ENCODE measurements at places on chromosomes 5 and 9. TPM values are rescaled to one million over a fixed set of nuclear protein-coding genes. Genes with fewer than 3 reads are reported as not detected.

GRCh38 chr9:82031538-82032280 is 43.1 kb downstream of the SPATA31D1 start:
- no peak overlapping the region for H3K4me3 ChIP-seq
- no peaks in the 10 kb centered on the region for H3K4me1 ChIP-seq
- H3K27me3 ChIP-seq: no peaks in the 10 kb centered on the region
- no peaks in the 10 kb centered on the region for H3K36me3 ChIP-seq
- H3K27ac ChIP-seq: no peak overlapping the region

DNA sequence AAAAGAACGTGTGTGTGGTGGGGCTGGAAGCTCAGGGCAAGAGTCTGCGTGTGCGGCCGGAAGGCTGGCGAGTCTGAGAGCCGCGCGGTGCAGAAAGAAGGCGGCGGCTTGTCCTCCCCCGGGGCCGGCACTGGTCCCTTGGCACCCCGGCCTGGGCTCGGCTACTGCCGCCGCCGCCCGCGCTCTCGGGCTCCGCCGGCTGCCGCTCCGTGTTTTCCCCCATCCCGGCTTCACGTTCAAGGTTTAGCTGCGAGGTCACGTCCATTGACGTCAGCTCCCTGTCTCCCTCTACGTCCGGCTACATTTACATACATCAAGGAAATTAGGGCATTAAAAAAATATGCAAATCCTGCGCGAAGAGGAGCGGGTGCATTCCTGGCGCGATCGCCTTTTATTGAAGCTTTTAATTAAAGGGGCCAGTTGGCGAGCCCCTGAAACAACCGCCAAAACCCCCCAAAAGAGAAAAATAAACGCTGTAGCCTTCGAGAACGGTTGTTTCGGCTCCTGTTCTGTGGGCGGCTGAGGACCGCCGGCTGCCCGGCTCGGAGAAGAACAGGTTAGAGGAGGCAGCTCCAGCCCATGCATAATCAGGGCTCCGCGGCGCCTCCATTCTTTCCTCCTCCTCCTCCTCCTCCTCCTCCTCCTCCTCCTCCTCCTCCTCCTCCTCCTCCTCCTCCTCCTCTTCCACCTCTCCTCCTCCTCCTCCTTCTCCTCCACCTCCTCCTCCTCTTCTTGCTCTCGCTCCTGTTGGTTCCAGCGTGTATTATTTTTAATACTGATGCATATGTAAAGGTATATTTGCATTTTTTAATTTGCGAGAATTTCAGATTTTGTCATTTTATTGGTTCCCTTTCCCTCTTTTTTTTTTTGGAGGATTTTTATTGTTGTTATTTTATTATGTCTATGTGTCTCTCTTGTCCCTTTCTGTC is 207.0 kb downstream of the MEF2C start:
- peak overlapping the region; percentile 30 for H3K4me3 ChIP-seq
- peaks cover 54% of the 10 kb centered on the region for H3K27me3 ChIP-seq
- no peaks in the 10 kb centered on the region for H3K4me1 ChIP-seq
- no peak overlapping the region for H3K27ac ChIP-seq

- H3K36me3 ChIP-seq: peaks cover 8% of the 10 kb centered on the region
- H3K4me1 ChIP-seq: no peaks in the 10 kb centered on the region
- DNase-seq: no peak
- no peaks in the 10 kb centered on the region for H3K27me3 ChIP-seq
Measured at GRCh38 chr5:94674490-94675382, 56.3 kb downstream of the SLF1 start.

- no peak for DNase-seq
- H3K27ac ChIP-seq: no peak overlapping the region
- H3K4me1 ChIP-seq: no peaks in the 10 kb centered on the region
- no peak overlapping the region for H3K4me3 ChIP-seq
Measured at GRCh38 chr9:106828965-106829364, 34.0 kb upstream of the ZNF462 start.

- H3K36me3 ChIP-seq: no peaks in the 10 kb centered on the region
- no peak overlapping the region for H3K27ac ChIP-seq
- peaks cover 5% of the 10 kb centered on the region for H3K4me1 ChIP-seq
- H3K4me3 ChIP-seq: no peak overlapping the region
- no peaks in the 10 kb centered on the region for H3K27me3 ChIP-seq
- DNase-seq: no peak
Measured at GRCh38 chr5:78288246-78288645, 6.3 kb downstream of the AP3B1 start.

GRCh38 chr5:134934202-134934601 is 29.3 kb downstream of the PCBD2 start:
- no peak for DNase-seq
- no peak overlapping the region for H3K27ac ChIP-seq
- no peaks in the 10 kb centered on the region for H3K4me1 ChIP-seq
- H3K4me3 ChIP-seq: no peak overlapping the region

Gene ITGA2
- 0.43 TPM for total RNA-seq

DNA sequence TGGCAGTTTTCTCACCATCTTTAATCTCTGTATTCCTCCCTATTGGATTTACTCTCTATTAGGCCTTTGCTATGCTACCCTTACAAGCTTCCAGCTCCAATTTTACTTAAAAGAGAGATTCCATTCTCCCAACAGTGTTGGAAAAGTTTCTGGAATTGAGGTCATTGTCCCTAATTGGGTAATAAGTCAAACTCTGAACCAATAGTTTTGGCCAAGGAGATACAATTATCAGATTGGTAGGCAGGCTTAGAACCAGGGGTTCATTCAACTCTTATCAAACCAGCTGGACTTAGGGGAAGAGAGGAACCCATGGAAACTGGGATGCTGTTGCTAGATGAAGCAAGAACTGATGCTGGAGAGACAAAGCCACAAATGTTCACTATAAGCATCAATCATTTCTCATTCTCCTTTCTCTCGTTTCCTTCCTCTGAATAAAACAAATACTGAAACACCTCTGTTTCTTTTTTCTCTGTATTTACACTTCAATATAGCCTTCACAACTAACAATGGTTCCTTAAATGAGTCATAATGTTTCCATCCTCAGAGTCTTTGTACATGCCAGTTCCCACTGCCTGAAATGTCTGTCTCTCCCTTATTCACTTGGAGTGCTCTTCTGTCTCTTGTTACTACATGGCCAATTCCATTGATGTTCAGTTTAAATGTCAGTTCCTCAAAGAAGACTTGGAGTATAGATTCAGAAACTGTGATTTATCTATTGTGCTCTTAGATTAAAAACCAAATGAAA is 587.3 kb downstream of the GABRG2 start:
- no peaks in the 10 kb centered on the region for H3K4me1 ChIP-seq
- no peaks in the 10 kb centered on the region for H3K36me3 ChIP-seq
- H3K27me3 ChIP-seq: no peaks in the 10 kb centered on the region

Gene SLC34A3
- total RNA-seq: not detected

DNA sequence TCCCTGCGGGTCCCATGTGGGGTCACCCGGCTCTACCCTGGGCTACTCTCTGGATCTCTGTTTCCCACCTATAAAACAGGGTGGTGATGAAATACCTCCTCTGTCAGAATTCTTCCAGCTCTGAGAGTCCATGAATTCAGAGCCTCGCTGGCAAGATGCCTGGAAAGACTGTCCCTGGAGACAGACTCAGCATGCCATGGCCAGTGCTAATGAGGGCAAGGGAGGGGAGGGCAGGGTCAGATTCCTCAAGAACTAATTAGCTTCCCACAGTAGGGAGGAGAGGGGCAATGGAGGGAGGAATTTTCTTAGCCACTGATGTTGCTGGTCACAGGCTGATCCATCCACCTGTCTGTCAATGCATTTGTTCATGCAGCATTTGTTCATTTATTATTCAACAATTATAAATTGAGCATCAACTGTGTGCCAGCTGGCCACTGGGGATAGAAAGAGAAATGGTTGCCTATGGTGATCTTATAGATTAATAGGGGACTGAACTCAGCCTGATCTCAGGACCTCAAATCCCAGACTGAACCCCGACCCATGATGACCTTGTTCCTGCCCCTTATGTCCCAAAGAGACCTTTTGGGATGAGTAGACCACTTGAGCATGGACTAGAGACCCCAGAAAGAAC is 4.7 kb downstream of the SYNPO start:
- H3K4me1 ChIP-seq: no peaks in the 10 kb centered on the region
- H3K36me3 ChIP-seq: no peaks in the 10 kb centered on the region
- no peak for DNase-seq
- no peak overlapping the region for H3K27ac ChIP-seq
- H3K27me3 ChIP-seq: no peaks in the 10 kb centered on the region

- no peaks in the 10 kb centered on the region for H3K4me1 ChIP-seq
- peaks cover 5% of the 10 kb centered on the region for H3K27me3 ChIP-seq
- no peaks in the 10 kb centered on the region for H3K36me3 ChIP-seq
- no peak overlapping the region for H3K4me3 ChIP-seq
- no peak overlapping the region for H3K27ac ChIP-seq
- DNase-seq: no peak
Measured at GRCh38 chr5:73460133-73460532, 11.6 kb upstream of the FOXD1 start.

Gene CHSY3
- total RNA-seq: not detected

DNA sequence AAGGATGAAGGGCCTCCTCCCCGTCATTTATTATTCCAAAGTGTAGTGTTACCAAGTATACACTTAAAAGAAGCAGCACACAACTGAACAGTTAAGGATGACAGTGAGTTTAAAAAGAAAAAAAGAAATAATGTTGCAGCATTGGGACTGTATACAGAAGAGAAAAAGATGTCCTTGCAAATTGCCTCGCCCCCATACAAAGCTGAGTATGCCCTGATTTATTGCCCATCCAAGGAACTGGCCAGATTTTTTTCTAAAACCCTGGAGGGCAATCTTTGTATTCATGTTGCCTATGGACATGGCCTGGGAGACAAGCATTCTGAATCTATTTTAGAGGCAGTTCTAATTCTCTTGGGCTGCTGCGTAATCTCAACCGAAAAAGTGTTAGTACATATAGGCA is 182.7 kb upstream of the NR4A3 start:
- no peak overlapping the region for H3K27ac ChIP-seq
- H3K36me3 ChIP-seq: no peaks in the 10 kb centered on the region
- H3K27me3 ChIP-seq: no peaks in the 10 kb centered on the region
- no peak overlapping the region for H3K4me3 ChIP-seq
- no peak for DNase-seq

- no peak overlapping the region for H3K4me3 ChIP-seq
- H3K4me1 ChIP-seq: no peaks in the 10 kb centered on the region
- no peak for DNase-seq
- H3K36me3 ChIP-seq: no peaks in the 10 kb centered on the region
- no peaks in the 10 kb centered on the region for H3K27me3 ChIP-seq
Measured at GRCh38 chr5:84058561-84058960, 326.1 kb downstream of the EDIL3 start.

Gene ACTL7A
- not detected for total RNA-seq

GRCh38 chr9:99485459-99485858 is 263.4 kb downstream of the SEC61B start:
- no peaks in the 10 kb centered on the region for H3K27me3 ChIP-seq
- DNase-seq: no peak
- no peaks in the 10 kb centered on the region for H3K36me3 ChIP-seq
- no peak overlapping the region for H3K27ac ChIP-seq
- H3K4me1 ChIP-seq: no peaks in the 10 kb centered on the region
- no peak overlapping the region for H3K4me3 ChIP-seq

Gene OR1J2
- not detected for total RNA-seq

- DNase-seq: no peak
- H3K27me3 ChIP-seq: no peaks in the 10 kb centered on the region
- no peak overlapping the region for H3K27ac ChIP-seq
- no peaks in the 10 kb centered on the region for H3K36me3 ChIP-seq
- H3K4me1 ChIP-seq: no peaks in the 10 kb centered on the region
Measured at GRCh38 chr5:110371011-110371724, 355.3 kb downstream of the TMEM232 start.

GRCh38 chr5:5356765-5357164 is 65.7 kb upstream of the ICE1 start:
- H3K36me3 ChIP-seq: no peaks in the 10 kb centered on the region
- H3K27me3 ChIP-seq: no peaks in the 10 kb centered on the region
- no peak overlapping the region for H3K4me3 ChIP-seq
- H3K4me1 ChIP-seq: no peaks in the 10 kb centered on the region

DNA sequence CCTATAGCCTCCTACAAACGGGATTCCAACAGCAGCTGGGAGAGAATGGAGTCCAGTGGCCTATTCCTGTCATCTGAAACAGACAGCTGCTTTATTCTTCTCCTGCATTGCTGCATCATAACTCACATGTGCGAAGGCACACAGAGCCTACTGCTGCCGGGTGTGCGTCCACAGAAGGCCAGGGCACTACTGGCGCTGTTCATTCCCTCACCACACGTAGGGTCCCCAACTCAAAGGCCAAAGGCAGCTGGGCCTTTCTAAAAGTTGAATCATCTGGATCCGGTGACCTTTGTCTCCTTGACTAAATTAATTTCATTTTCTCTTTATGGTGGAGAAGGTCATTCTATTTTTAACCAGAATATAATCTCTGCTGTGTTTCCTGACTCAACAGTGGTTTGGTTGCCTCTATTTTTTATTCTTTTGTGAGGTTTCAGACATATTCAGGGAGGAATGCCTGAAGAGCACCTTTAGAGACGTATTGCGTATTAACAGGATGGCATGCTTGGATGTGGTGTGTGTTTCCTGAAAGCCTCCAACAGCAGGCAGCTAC is 10.8 kb upstream of the SPATA24 start:
- no peaks in the 10 kb centered on the region for H3K36me3 ChIP-seq
- peaks cover 17% of the 10 kb centered on the region for H3K4me1 ChIP-seq
- DNase-seq: no peak
- no peak overlapping the region for H3K4me3 ChIP-seq

DNA sequence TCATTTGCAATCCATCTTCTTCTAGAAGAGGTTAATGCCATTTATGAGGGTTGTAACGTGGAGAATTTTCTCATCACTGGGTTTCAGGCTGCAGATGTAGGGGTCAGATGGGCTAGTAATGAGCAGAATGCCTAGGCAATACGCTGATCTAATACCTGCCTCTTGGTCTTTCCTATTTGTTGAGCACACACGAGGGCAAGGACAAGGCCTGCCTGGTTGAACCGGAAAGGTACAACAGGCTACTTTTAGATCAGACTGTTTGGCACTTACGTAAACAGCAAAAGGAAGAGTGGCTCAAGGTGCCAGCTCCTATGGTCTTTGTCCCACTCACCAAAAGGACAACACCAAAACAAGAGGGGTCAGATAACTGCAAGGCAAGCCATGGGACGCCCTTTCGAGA is 24.0 kb upstream of the GNE start:
- no peaks in the 10 kb centered on the region for H3K4me1 ChIP-seq
- H3K27me3 ChIP-seq: no peaks in the 10 kb centered on the region

DNA sequence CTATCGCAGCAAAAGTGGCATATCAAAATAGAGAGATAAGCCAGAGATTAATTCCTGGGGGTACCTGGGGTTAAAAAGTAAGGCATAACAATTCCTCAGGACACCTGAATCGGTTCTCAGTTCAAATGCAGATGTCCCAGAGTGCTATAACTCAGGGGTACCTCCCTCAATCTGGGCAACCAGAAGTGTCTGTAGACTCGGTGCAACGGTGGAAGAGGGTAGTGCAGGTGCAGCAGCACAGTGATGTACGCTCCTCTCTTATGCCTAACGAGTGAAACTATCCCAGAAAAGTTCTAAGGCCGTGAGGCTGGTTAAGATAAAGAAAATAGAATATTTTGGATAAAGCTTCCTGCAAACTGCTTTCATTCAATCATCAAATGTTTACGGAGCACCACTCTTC is 7.9 kb upstream of the NR4A3 start:
- H3K27me3 ChIP-seq: no peaks in the 10 kb centered on the region
- no peak overlapping the region for H3K4me3 ChIP-seq
- H3K27ac ChIP-seq: no peak overlapping the region
- H3K4me1 ChIP-seq: peaks cover 9% of the 10 kb centered on the region

Gene BTNL3
- total RNA-seq: not detected

Data from naive thymus-derived CD4-positive, alpha-beta T cell (primary cell).